C1 segment of cervical spinal cord (tissue), 14 donors: ENCODE measurements at places on chromosomes 5 and 9.

GRCh38 chr9:131308452-131308851, 18.9 kb downstream of the PLPP7 start:
- no peak for DNase-seq

- no peak for DNase-seq
These were observed 25.3 kb upstream of the MSX2 start for GRCh38 chr5:174699131-174699530.

DNA sequence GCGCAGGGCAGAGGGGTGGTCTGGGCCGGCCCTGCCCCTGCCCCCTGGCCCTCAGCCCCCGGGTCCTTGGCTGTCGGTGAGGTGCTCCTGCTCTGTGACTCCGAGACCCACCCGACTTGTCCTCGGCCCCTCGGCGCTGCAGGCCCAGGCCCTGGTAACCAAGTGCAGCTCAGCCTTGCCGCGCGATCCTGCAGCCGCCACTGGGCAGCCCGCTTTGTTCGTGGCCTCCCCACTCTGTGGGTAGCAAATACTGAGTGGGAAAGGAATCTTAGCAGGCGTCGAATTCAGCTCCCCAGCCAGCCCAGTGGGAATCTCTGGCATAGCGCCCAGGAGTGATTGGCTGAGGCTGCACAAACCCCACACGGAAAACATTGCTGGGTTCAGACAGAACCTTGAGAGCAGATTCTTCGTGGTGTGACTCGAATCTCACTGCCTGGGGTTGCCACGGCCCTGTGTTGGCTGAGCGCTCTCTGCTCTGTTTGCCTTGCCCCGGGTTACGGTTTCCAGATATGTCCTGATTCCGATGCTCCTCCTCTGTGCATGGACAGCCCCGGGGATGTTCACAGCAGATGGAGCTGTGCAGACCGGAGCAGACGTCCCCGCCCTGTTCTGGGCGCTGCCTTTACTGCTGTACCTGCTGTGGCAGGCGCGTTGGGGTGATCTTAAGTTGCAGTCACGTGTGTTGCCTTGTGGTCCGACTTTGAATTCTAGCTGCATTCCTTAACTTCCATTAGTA, 13.4 kb upstream of the EXOC3 start:
- no peak for DNase-seq

GRCh38 chr9:93008457-93008856, 50.0 kb upstream of the SUSD3 start:
- DNase-seq = no peak

DNA sequence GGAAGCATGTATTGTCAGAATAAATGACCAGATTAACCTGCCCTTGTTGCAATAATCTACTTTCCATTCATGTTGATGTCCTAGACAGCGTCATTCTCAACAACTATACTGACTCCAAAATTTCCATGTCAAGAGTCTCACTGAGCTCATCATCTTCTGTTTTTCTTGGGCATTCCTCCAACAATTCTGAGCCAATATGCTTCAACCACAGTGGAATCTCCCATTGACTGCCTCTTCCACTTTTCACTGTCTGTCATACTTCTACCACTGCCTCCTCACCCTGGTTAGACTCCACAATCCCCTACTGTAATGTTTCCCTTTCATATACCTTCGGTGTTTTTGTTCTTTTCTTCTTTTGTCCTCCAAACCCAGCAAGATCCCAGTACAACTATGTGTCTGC, 162.8 kb downstream of the TLE1 start:
- no peak for DNase-seq

DNA sequence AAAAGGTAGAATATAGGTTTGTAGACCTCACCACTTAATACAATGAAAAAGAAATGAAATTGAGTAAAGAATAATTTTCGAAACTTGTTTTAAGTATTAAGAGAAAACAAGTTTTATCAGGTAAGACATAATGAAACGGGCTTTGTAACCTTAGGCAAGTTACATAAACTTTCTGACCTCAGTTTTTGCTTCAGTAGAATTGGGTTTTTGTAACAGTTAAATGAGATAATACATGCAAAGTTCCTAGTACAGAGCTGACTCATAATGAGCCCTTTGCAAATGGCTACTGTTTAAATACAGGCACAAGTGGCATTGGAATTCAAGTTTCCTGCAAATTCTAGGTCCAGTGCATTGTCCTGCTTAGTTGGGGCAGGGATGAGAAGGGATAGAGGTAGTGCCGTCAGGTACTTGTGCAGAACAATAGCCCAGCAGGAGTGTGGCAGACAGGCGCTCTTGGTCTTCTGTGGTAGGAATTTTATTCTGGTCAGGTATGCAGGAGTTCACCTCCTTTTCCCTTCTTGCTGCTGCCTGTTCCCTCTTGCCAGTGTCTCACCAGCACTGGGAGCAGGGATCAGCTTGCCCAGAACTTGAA, 203.8 kb downstream of the PBX3 start:
- DNase-seq = no peak
